ENCODE measurements at places on chromosomes 1 and 21.

DNA sequence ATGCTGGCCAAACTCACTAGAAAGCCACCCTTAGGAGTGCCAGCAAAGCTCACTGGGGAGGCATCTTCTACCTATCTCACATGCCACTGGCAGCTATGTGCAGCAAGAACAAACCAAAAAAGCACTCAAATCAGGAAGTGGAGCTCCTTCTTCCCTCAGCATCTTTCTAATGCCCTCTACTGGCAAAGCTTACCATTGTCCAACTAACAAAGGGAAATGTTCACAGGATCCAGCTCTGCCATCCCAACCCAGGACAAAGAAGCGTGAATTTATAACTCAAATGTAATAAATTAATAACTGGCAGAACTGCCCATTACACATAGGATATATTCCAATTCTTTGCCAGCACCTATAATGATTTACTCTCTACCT, 38.9 kb downstream of the LEPR start:
- peak; percentile 25 for DNase-seq

DNA sequence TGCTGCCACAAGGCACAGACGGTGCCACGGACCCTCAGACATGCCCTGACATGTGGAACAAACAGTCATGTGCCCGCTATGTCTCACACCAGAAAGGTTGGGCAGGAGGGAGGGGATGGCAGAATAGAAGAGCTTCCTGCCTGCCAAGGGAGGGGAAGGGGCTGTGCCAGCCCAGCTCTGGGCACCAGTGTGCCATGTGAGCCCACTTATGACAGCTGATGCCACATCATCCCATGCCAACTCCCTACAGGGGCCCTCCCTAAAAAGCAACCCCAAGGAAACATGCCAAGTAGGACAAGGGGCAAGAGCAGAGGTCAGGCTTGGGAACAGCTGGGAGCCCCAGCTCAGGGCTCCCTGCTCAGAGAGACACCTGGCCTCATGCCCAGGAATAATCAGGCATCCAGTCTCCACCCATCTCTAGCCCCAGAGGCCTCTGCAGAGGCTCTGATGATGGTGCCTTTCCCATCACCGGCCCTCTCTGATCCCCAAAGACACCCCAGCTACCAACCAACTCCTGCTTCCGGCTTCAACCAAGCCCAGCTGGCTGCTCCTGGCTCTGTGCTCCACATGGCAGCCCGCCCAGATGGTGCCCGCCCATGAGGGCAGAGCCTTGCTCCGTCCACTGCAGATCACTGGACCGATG, 10.3 kb downstream of the ADGRB2 start:
- no peak for DNase-seq

DNA sequence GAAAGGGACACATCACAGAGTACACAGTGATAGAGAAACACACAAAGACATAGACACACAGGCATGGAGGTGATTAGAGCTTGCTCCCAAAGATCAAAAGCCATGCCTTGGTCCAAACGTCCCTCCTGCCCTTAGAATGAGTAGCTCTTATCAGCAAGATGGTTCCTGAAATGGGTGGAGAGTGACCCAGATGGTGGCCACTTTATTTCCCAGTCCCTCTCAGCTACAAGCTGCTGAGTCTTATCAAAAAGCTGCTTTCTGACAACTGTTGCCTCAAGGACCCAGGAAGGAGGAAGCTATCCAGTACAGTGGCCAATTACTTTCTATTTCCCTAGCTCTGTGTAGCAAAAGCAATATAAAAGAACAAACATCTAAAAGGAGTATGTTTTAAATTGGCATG, 7.7 kb upstream of the CLCA1 start:
- DNase-seq, result no peak

- DNase-seq, result no peak
These were observed 19.5 kb downstream of the UBASH3A start for GRCh38 chr21:42423197-42423675.

GRCh38 chr1:182215764-182216163, 154.3 kb upstream of the ZNF648 start:
- DNase-seq, result peak; percentile 40
